ENCODE measurements at places on chromosomes 16 and 17. TPM values are rescaled to one million over a fixed set of nuclear protein-coding genes. Genes with fewer than 3 reads are reported as not detected.

The PDILT gene
- not detected for total RNA-seq

The NPIPA2 gene
- total RNA-seq, result 8.0 TPM

The BAIAP3 gene
- 3.9 TPM for total RNA-seq

The EVPLL gene
- total RNA-seq, result not detected

The RNF112 gene
- total RNA-seq, result 0.60 TPM

The TTYH2 gene
- 25.6 TPM for total RNA-seq

The TMC7 gene
- total RNA-seq, result not detected

- H3K36me3 ChIP-seq, result peaks cover 31% of the 10 kb centered on the region
- H3K4me1 ChIP-seq, result peaks cover 6% of the 10 kb centered on the region
- no peak overlapping the region for H3K4me3 ChIP-seq
- H3K27me3 ChIP-seq, result no peaks in the 10 kb centered on the region
Measured at GRCh38 chr17:792277-792676, 10.1 kb downstream of the MRM3 start.

GRCh38 chr17:13597723-13598347 is 3.9 kb downstream of the HS3ST3A1 start:
- no peak overlapping the region for H3K27ac ChIP-seq
- no peak overlapping the region for H3K4me3 ChIP-seq
- DNase-seq, result peak; percentile 55
- H3K27me3 ChIP-seq, result peaks cover 50% of the 10 kb centered on the region

- H3K4me3 ChIP-seq, result no peak overlapping the region
- no peaks in the 10 kb centered on the region for H3K27me3 ChIP-seq
- peak; percentile 20 for DNase-seq
- H3K4me1 ChIP-seq, result no peaks in the 10 kb centered on the region
Measured at GRCh38 chr16:70331588-70332358, 14.9 kb upstream of the DDX19A start.

DNA sequence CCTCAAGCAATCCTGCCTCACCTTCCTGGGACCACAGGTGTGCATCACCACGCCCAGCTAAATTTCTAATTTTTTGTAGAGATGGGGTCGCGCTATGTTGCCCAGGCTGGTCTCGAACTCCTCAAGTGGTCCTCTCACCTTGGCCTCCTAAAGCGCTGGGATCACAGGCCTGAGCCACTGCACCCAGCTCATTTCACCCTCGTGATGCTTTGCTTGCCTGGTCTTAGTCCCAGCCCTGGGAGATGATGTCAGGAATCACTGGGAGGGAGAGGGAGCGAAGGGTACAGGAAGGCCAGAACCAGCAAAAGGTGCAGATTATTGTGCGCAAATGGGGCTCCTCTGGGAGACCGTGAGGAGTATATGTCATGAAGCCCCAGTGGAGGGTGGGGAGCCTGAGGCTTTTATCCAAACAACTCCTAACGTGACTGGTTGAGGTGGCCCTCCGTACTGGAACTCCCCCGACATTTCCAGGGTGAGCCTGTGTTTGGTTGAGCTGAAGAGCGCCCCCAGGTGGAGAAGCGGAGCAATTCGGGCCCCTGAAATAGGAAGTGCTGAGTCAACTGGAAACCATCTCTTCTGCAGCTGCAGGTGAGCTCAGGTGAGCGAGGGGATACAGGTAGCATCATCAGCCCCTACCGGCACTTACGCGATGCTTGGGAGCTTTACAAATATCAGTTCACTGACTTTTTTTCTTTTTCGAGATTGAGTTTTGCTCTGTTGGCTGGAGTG is 41.2 kb upstream of the HAPSTR1 start:
- H3K4me1 ChIP-seq, result peaks cover 29% of the 10 kb centered on the region
- DNase-seq, result peak; percentile 19
- H3K27ac ChIP-seq, result no peak overlapping the region
- no peak overlapping the region for H3K4me3 ChIP-seq
- no peaks in the 10 kb centered on the region for H3K27me3 ChIP-seq
- H3K36me3 ChIP-seq, result peaks cover 6% of the 10 kb centered on the region

DNA sequence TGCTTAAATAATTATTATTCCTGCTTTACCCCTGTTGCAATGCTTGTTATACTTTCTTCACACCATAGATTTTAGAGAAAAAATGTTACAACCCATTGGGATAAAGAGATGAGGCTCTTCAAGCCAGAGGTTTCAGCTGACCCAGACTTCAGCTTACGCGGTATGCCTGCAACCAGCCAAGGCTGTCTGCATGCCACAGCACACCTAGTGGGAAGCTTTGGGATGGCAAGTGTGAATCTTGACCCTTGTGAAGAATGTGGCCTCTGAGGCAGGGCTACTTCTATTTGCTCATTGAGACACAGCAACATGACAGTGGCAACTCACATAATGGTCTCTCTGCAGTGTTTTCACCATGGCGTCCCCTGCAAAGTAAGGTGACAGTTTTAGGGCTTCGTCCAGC is 193.9 kb upstream of the PIRT start:
- H3K4me1 ChIP-seq, result no peaks in the 10 kb centered on the region
- no peaks in the 10 kb centered on the region for H3K27me3 ChIP-seq
- no peak for DNase-seq
- no peaks in the 10 kb centered on the region for H3K36me3 ChIP-seq

- no peak overlapping the region for H3K27ac ChIP-seq
- H3K4me3 ChIP-seq, result no peak overlapping the region
- H3K4me1 ChIP-seq, result no peaks in the 10 kb centered on the region
- peaks cover 2% of the 10 kb centered on the region for H3K27me3 ChIP-seq
Measured at GRCh38 chr17:73480740-73481139, 163.5 kb downstream of the SDK2 start.

DNA sequence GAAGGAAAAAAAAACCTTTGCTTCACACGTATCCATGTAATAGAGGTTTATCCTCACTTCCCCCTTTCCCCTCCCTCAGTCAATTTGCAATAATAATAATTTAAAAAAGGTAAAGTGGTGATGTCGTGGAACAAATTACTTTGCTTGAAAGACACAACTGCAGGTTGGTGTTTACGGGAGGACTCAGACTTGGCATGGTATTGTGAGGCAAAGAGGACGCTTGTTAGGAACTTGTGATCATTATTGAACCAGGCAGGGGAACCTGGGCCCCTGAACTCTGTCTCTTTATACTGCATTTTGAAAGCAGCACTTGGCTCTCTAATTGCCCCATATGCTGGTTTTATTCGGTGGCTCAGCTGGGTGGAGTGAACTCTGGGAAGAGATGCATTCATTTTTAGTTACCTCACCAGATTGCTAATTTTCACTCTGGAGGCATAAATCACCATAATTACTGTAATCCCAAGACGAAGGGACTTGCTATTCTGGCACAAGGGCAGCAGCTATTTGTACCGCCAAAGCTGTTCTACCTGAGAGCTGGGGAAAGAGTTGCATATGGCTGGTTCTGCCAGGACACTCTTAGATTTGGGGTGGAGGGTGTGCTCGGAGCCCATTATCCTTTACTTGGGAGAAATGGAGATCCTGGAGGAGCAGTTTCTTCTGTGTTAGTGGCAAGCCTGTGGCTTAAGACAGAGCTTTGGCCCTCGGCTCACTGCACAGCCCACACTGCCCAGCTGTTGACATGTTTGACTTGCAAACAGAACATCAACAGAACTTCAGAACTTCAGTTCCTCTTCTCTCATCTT is 5.7 kb upstream of the DHX8 start:
- no peak for DNase-seq
- H3K4me3 ChIP-seq, result no peak overlapping the region
- no peak overlapping the region for H3K27ac ChIP-seq
- H3K36me3 ChIP-seq, result no peaks in the 10 kb centered on the region
- peaks cover 1% of the 10 kb centered on the region for H3K27me3 ChIP-seq
- peaks cover 2% of the 10 kb centered on the region for H3K4me1 ChIP-seq

DNA sequence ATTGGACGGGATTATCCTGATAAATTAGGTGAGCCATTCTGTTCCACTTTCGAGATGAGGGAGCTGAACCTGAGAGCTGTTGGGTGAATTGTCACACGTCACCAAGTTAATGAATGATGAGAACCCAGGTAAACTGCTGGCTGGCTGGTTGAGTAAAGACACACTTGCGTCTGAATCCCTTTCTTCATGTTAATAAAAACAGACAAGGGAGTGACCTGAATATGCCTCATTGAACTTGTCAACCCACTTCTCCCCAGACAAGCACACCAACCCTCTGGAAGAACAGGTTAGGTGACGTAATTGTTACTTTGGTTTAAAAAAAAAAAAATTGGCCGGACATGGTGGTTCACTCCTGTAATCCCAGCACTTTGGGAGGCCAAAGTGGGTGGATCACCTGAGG is 400.9 kb upstream of the CDH5 start:
- no peaks in the 10 kb centered on the region for H3K4me1 ChIP-seq
- no peaks in the 10 kb centered on the region for H3K27me3 ChIP-seq
- no peak for DNase-seq
- H3K27ac ChIP-seq, result no peak overlapping the region

DNA sequence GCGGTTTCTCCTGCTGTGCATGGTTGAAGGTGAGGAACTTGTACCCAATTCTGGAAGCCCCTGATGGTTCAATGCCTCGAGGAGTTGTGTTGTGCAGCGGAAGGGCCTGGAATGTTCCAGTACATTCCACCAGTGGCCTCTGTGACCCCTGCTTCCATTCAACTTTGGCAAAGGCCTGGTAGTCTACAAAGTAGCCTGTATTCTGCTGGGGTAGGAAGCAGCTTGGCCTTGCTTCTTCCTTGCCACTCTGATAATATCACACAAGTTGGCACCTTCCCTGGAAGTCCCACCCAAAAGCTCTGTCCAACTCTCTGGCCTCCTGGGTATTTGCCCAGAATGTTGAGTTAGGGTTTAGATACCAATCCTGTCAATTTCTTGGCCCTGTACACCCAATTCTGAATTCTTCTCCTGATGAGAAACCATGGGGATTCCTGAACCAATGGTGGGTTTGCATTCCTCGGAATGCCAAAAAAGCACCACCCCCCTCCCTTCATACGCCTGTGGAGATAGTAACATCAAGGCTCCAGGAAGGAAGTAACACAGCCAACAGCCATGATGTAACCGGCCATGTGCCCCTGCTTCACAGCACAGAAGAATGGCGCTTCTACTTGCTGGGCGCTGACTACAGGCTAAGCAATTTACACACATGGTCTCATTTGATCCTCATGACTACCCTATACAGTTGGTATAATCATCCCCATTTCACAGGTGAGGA is 11.8 kb upstream of the FAM117A start:
- H3K4me1 ChIP-seq, result peaks cover 11% of the 10 kb centered on the region
- DNase-seq, result no peak
- H3K36me3 ChIP-seq, result no peaks in the 10 kb centered on the region
- H3K27ac ChIP-seq, result no peak overlapping the region

DNA sequence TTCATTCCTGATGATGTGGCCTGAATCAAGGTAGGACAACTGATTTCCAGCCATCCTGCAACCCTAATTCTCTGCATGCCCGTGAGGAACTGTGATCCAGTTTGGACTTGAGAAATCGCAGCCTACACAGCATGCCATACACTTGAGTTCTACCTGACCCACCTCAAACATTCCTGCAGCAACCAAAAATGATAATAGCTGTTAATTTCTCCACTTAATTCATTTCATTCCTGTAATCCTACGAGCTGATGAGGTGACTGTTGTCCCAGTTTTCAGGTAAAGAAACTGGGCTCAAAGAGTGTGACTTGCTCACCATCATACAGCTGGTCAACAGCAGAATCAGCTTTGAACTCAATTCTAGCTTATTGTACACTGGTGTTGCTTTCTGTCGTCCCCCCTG is 2.2 kb upstream of the GAS7 start:
- H3K27me3 ChIP-seq, result peaks cover 29% of the 10 kb centered on the region
- no peak for DNase-seq
- peaks cover 6% of the 10 kb centered on the region for H3K36me3 ChIP-seq
- no peak overlapping the region for H3K27ac ChIP-seq

DNA sequence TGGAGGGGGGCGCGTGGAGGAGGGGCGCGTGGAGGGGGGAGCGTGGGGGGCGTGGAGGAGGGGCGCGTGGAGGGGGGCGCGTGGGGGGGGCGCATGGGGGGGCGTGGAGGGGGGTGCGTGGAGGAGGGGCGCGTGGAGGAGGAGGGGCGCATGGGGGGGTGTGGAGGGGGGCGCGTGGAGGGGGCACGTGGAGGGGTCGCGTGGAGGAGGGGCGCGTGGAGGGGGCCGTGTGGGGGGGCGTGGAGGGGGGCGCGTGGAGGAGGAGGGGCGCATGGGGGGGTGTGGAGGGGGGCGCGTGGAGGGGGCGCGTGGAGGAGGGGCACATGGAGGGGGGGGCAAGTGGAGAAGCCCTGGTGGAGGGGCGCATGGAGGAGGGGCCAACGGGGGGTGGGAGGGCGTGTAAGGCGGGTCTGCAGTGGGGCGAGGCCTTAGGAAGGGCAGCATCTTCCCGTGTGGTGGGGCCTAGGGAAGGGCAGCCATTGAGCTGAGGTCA is 7.3 kb downstream of the MSLN start:
- no peaks in the 10 kb centered on the region for H3K4me1 ChIP-seq
- H3K27ac ChIP-seq, result no peak overlapping the region
- H3K27me3 ChIP-seq, result no peaks in the 10 kb centered on the region
- DNase-seq, result no peak

DNA sequence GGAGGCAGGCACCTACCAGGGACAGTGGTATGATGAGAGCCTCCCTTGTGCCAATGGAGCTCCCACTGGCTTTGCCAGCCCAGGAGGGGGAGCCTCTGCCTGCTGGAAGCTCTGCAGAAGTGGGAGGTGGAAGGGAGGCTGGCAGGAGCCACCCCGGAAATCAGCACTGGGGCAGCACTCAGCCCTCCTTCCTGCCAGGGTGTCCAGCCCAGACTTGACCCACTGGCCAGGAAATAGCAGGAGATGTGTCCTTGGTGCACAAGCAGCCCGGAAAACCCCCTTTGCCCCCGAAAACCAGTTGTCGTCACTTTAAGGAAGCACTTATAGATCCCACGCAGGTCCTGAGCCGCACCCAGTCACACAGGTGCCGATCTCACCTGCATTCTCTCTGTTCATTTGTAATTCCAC is 49.3 kb upstream of the CACNG4 start:
- no peak overlapping the region for H3K4me3 ChIP-seq
- no peak overlapping the region for H3K27ac ChIP-seq
- peaks cover 14% of the 10 kb centered on the region for H3K27me3 ChIP-seq
- DNase-seq, result no peak
- no peaks in the 10 kb centered on the region for H3K4me1 ChIP-seq

GRCh38 chr16:27768651-27769272 is 218.8 kb downstream of the KATNIP start:
- no peak overlapping the region for H3K27ac ChIP-seq
- H3K27me3 ChIP-seq, result no peaks in the 10 kb centered on the region
- H3K4me3 ChIP-seq, result no peak overlapping the region

- no peaks in the 10 kb centered on the region for H3K4me1 ChIP-seq
Measured at GRCh38 chr17:55743103-55743679, 7.7 kb upstream of the PCTP start.

- DNase-seq, result no peak
- H3K27me3 ChIP-seq, result peaks cover 69% of the 10 kb centered on the region
- H3K4me3 ChIP-seq, result peak overlapping the region; percentile 6
- H3K27ac ChIP-seq, result peak overlapping the region; percentile 59
- peaks cover 23% of the 10 kb centered on the region for H3K4me1 ChIP-seq
Measured at GRCh38 chr16:86508028-86508946, 2.0 kb upstream of the FOXF1 start.

- H3K27me3 ChIP-seq, result peaks cover 2% of the 10 kb centered on the region
- peak; percentile 29 for DNase-seq
Measured at GRCh38 chr16:5615868-5616642, 518.5 kb upstream of the EEF2KMT start.
